ENCODE measurements at places on chromosomes 7 and 10.

DNA sequence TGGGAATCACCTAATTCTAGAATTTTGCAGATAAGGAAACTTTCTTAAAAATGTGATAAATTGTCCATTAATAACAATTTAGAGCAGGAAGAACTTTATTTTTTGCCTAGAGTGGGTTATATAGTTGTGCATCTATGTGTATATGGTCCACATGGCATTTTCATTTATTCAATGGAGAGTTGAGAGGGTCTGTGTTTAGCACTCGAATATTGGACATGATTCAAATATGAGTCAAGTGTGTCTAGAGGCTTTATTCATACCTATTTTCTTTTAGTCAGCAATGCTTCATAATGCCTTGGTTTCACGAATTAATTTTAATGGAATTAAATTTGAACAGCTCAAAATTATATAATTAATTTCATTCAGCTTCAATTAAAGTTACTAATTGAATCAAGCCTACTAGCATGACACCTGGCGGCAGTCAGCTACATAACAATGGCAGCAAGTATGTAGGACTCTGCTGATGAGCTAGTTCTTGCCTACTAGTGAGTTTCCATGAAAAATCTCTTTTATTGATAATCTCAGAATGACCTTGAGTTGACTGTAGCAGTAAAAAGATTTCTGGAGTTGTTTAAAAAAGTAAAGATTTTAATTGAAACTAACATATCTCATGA, 17.7 kb downstream of the MDFIC start:
- no peak for DNase-seq

DNA sequence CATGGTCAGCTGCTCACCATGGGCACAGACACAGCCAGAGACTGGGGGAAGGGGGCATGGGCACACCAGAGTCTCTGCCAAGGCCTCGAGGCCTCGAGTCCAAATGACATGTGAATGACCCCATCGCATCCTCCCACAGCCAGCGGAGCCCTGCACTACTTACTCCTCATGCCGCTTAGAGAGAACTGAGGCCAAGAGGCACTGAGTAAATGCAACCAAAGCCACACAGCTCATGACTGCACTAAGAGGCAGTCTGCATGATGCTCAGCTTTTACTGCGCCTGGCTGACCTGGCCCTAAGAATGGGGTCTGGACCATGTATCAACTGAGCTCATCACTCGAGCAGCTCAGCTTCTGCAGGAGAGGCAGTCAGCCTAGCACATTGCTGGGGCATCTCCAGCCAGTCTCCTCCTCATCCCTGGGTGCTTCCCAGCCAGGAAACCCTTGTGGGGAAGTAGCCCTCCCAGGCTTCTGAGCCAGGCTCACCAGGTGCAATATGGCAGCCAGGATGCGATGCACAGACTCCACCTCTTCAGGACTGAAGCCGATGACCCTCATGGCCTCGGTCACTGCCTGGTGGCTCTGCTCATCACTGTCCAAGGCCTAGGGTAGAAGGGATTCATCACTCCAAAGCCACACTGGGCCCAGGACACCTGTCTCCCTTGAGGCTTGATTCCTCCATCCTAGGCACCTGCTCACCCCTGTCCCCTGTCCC, 7.5 kb downstream of the MYO1G start:
- DNase-seq, result no peak

DNA sequence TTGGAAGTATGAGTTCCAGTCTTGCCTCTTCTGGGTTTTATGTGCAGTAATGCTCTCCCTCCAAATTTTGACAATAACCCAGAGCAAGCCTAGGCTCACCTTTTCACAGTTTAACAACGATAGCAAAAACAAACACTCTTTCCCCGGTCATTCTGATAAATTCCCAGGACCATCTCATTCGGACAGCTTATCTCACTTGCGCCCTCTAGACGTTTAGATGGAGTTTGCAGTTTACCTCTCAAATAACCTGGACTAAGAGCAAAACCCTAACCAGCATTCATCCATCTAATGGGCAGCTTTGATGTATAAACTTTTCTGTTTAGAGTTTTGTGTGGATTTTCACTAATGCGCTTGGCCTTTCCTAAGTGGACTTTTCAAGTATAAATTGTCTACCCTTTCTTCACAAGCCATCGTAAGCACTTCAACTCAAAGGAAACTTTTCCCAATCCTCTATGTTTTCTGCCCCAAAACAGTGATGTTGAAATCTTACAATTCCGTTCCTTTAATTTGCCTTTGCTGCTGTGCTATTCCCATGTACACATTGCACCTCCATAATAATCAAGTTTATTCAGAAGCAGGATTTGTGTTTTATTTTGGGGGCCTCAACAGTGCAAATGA, 114.9 kb downstream of the HDAC9 start:
- DNase-seq, result no peak

DNA sequence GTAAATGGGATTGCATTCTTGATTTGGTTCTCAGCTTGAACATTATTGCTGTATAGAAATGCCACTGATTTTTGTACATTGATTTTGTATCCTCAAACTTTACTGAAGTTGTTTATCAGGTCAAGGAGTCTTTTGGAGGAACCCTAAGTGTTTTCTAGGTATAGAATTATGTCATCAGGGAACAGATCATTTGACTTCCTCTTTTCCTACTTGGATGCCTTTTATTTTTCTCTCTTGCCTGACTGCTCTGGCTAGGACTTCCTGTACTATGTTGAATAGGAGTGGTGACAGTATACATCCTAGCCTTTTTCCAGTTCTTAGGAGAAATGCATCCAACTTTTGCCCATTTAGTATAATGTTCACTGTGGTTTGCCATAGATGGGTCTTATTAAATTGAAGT, 48.8 kb downstream of the ANXA8 start:
- DNase-seq, result no peak

- DNase-seq, result no peak
These were observed 714.1 kb upstream of the COBL start for GRCh38 chr7:52030722-52031121.

DNA sequence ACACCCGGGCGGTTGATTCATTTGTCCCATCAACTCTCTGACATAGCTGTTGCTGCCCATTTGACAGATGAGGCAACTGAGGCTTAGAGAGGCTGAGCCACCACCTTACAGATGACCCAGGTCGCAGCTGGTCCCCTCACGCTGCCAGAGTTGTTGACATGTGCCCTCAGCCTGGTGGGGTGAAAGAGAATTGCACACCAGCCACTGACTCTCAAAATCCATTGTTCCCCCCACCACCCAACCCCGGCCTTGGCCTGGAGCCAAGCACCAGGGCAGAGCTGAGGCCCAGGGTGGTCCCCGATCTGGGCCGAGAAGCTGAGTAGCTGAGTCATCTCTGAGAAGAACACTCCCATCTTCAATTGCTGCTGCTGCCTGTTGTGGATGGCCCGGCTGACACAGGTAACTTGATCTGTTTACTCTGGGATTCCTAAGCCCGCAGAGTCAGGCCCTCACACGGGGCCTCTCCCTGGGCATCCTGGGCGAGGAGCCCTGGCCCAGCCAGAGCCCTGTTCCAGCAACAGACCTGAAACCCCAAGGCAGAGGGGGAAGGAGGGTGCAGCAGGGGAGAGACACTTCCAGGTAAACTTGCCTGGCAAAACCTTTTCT, 27.5 kb downstream of the PVRIG start:
- no peak for DNase-seq

- DNase-seq, result no peak
These were observed 229.9 kb downstream of the RPS24 start for GRCh38 chr10:78263521-78263988.

GRCh38 chr10:18369859-18370473, 229.7 kb downstream of the CACNB2 start:
- DNase-seq, result no peak

DNA sequence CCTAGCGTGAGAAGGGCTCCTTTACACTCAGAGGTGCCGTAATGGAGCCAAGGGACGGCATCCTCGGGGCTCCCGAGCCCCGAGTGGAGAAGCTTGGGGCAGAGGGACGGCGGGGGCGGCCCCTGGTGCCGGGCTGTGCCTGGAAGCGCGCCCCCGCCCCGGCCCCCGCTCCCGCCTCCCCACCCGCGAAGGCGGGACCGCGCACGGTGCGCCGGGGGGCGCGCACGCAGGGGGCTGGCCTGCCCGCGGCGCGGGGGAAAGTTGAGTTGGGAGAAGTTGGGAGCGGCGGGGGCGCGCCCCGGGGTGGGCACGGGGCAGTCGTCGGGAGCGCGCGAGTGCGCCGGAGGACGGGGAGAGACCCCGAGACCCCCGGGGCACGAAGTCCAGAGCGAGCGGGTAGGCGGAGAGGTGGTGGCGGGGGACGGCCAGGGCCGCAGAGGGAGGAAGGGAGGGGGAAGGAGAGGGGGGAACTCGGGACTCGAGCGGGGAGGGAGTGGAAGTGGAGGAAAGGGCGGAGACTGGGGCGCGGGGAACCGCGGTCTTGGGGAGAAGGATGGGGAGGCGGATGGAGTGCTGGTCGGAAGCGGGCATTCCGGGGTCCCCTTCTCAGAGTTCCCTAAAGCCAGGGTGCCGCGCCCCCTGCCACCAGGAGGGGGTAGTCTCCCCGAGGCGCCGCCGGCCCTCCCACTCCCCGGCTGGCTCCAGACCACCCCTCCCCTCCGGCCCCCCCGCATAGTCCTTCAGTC, at the start of gene SLC4A2:
TSS of gene SLC4A2 (plus strand) at position 223 of the 746 bp plus-strand sequence. CDS start 2,399 bp downstream, outside the sequence.
- DNase-seq, result peak; percentile 90

Measured in ovary (tissue), 10 donors.